Small intestine (tissue), 16 donors: ENCODE measurements at places on chromosomes 3 and 15. TPM values are rescaled to one million over a fixed set of nuclear protein-coding genes. Genes with fewer than 3 reads are reported as not detected.

DNA sequence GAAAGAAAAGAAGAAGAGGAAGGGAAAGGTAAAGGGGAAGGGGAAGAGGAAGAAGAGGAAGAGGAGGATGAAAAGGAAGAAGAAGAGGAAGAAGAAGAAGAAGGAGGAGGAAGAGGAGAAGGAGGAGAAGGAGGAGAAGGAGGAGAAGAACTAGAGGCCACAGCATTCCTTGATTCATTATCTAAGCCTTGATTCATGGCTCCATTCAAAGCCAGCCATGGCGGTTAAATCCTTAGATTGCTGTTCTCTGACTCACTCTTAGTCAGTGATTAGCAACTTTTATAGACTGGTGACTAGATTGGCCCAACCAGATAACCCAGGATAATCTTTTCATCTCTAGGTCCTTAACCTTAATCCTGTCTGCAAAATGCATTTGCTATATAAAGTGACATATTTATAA lies 47.6 kb downstream of the OSTN start:
- H3K36me3 ChIP-seq, result no peaks in the 10 kb centered on the region
- no peaks in the 10 kb centered on the region for H3K27me3 ChIP-seq

GRCh38 chr15:74800559-74801094 lies 12.0 kb upstream of the LMAN1L start:
- no peaks in the 10 kb centered on the region for H3K27me3 ChIP-seq
- no peak overlapping the region for H3K4me3 ChIP-seq
- no peak overlapping the region for H3K27ac ChIP-seq
- peaks cover 4% of the 10 kb centered on the region for H3K36me3 ChIP-seq
- DNase-seq, result no peak

- H3K4me3 ChIP-seq, result no peak overlapping the region
- no peak for DNase-seq
- no peak overlapping the region for H3K27ac ChIP-seq
- no peaks in the 10 kb centered on the region for H3K27me3 ChIP-seq
Measured at GRCh38 chr3:161347726-161348125, 23.6 kb downstream of the SPTSSB start.

GRCh38 chr3:188319569-188319968 lies 165.6 kb downstream of the LPP start:
- no peaks in the 10 kb centered on the region for H3K36me3 ChIP-seq
- H3K27me3 ChIP-seq, result no peaks in the 10 kb centered on the region
- H3K4me1 ChIP-seq, result no peaks in the 10 kb centered on the region
- DNase-seq, result no peak

- H3K36me3 ChIP-seq, result no peaks in the 10 kb centered on the region
- no peak overlapping the region for H3K27ac ChIP-seq
- H3K4me1 ChIP-seq, result no peaks in the 10 kb centered on the region
- no peak for DNase-seq
- peaks cover 2% of the 10 kb centered on the region for H3K27me3 ChIP-seq
Measured at GRCh38 chr15:31042751-31043150, 51.3 kb upstream of the MTMR10 start.

Gene ECE2
- not detected for polyA plus RNA-seq

Gene MKRN3
- polyA plus RNA-seq, result not detected
